Activated B cell treated with CpG ODN at 0.5 μM for 24 hours (primary cell): ENCODE measurements at places on chromosomes 12 and 14. TPM values are rescaled to one million over a fixed set of nuclear protein-coding genes. Genes with fewer than 3 reads are reported as not detected.

GRCh38 chr14:60622917-60623257 lies 26.4 kb downstream of the SIX1 start:
- no peak for DNase-seq

- no peak for DNase-seq
These were observed 39.7 kb downstream of the FMNL3 start for GRCh38 chr12:49667325-49668090.

DNA sequence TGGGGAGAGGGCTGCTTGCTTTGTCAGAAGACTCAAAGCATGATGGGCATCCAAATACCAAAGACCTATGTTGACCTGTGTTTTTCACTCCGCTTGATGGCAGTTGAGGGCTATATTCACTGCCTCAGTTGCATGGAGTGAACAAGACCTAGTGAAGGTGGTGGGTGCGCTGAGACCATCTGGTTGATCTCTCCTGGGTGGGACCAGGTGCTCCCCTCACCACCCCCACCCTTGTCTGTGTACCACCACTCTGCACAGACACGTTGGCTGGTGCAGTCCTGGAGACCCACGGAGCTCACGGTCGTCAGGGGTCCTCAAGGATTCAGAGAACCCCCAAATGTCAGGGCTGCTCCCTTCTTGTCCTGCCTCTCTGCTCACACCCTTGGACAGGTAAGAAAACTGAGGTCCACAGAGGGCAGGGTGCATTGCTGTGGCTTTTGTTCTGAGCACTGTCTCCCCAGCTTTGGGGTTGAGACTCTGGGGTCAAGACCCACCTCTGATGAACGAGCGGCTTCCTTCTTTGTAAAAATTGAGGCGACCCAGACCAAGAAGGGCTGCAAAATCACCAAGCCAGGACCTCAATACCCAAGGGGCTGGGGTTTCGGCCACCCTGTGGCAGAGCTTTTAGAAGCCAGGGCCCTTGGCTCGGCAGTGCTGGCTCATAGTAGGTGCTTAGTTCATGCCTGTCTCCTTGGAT lies 166.3 kb upstream of the RTL1 start:
- DNase-seq, result no peak

DNA sequence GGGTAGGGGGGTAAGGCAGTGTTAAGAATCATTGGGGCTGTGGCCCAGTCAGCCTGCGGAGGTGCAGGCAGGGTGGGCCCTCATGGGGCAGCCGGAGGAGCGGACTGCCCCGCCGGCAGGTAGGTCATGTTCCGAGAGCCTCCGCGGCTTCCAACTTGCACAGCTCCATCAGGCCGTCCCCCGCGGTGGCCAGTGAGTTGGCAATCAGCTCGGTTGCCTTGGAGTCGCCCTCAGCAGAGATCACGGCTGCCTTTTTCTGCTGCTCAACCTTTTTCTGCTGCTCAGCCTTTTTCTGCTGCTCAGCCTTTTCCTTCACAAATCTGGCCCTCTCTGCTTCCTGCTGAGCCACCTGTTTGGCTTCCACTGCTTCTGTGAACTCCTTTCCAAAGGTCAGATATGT lies 41.1 kb upstream of the CSRNP2 start:
- no peak for DNase-seq

DNA sequence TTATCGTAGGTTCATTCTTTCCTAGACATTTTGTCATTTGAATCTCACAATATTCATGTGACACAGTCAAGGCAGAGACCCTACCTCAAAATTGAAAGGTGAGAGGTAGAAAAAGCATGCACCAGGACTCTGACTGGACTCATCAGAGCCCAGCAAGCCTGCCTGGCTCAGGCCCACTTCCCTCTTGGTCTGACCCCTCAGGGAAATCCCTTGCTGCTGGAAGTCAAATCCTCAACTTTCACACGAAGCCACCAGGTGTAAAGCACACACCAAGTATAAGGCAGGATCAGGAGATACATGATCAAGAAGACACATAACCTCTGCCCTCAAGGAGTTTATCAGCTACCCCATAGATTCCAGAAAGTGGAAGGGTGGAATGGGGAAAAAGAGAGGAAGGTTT lies 18.8 kb downstream of the NIN start:
- DNase-seq, result no peak

- DNase-seq, result no peak
These were observed 75.7 kb downstream of the SSPN start for GRCh38 chr12:26271024-26271423.

- no peak for DNase-seq
These were observed 2.8 kb downstream of the TSHR start for GRCh38 chr14:80958226-80958625.

HOXC4 gene
- 4.3 and 4.8 TPM in 2 replicates for total RNA-seq

MDM2 gene
- total RNA-seq, result 69.8 and 90.8 TPM in 2 replicates

TIMM9 gene
- 29.1 and 35.7 TPM in 2 replicates for total RNA-seq

JAG2 gene
- total RNA-seq, result 0.07 and 0.44 TPM in 2 replicates

TAS2R8 gene
- total RNA-seq, result not detected in 2 replicates

TEDC1 gene
- total RNA-seq, result 16.7 and 18.1 TPM in 2 replicates

ACOT6 gene
- total RNA-seq, result not detected in 2 replicates
